Tongue (tissue), 3 donors: ENCODE measurements at places on chromosomes 16 and 17. TPM values are rescaled to one million over a fixed set of nuclear protein-coding genes. Genes with fewer than 3 reads are reported as not detected.

GRCh38 chr17:73163043-73163442 lies 1.8 kb upstream of the SSTR2 start:
- no peak for DNase-seq

- no peak for DNase-seq
Observed at GRCh38 chr17:43479948-43480347, 3.8 kb upstream of the DHX8 start.

- no peak for DNase-seq
Observed at GRCh38 chr17:15257796-15258512, 7.2 kb downstream of the PMP22 start.

DNA sequence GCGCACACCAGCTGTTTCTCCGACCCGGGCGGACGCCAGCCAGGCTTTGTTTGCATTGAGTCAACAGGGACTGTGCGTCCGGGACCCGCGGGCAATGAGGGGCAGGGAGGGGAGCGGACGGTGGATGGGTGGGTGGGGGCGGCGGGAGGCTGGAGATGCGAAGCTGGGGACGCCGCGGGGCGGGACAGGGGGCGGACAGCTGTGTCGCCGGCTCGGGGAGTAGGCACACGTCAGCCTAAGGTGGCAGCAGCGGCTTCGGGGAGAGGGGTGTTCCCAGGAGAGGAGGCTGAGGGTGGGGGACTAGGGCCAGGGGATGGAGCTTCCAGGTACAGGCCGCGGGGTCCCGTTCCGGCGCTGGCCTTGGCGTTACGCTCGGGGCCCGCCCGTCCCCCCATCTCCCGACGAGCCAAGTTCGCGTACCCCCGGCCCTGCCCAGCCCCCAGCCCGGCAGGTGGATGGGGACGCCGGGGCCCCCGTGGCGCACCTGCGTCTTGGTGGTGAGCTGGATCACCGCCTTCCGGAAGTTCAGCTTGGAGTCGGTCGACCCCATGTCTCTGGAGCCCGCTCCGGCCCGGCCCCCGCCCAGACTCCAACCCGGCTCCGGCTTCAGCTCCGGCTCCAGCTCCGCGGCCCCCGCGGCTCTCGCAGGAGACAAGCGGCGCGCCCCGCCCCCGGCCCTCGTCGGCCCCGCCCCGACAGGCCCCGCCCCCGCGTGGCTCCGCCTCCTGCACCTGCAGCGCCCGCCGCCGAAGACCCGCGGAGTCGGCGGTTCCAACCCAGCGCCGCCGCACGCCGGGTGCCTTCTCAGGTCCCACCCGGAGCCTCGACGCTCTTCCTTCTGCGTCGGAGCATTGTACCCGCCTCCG lies at the start of gene HID1:
Gene HID1 (minus strand): TSS at position 653 of the 866 bp plus-strand sequence. CDS start 103 bp downstream, at position 550.
- DNase-seq, result peak; percentile 60

DNA sequence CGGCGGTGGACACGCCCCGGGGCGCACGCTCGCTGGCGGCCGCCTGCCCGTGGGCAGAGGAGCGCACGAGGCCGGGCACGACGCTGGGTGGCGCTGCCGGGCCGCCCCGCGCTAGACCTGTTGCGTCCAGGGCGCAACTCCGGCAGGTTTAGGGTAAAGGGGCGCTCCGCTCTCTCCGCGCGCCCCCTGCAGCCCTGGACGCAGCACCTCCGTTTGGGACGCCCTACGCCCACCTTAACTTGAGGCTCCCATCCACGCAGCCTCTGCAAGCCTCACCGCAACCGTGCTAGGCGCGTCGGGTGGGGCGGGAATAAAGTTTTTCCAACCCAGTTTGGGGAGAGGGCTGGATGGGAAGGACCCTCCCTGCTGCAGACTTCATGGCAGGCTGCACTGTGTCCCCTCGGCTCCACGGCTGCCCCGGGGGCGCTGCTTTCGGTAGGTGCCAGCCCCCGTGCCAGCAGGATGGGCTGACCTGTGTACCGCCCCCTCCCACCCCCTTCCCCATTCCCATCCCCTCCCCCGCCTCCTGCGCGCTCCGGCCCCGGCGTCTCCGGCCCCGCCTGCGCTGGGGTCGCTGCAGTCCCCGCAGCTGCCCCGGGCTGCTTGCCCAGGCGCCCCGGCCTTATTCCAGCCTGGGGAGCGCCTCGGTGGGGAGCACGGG lies at the start of gene SYT17:
Gene SYT17 (plus strand): TSS at position 531 of the 661 bp plus-strand sequence. CDS start 407 bp downstream, outside the sequence.
- peak; percentile 80 for DNase-seq

DNA sequence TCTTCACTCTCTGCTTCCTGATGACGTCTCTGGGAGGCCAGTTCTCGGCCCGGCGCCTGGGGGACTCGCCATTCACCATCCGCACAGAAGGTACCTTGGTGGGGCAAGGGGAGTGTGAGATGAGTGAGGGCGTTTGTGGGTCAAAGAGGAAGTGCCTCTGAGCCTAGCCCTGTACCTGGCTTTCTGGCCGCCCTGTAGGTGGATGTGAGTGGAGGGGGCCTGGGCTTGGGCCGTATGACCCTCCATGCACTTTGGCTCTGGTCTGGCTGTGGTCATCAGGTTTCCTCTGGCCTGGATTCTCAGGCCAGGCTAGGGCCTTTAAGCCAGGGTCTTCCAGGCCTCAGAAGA lies 4.6 kb downstream of the MGAT5B start:
- DNase-seq, result no peak

- DNase-seq, result no peak
Observed at GRCh38 chr16:69371564-69371963, 14.2 kb downstream of the TERF2 start.

DNA sequence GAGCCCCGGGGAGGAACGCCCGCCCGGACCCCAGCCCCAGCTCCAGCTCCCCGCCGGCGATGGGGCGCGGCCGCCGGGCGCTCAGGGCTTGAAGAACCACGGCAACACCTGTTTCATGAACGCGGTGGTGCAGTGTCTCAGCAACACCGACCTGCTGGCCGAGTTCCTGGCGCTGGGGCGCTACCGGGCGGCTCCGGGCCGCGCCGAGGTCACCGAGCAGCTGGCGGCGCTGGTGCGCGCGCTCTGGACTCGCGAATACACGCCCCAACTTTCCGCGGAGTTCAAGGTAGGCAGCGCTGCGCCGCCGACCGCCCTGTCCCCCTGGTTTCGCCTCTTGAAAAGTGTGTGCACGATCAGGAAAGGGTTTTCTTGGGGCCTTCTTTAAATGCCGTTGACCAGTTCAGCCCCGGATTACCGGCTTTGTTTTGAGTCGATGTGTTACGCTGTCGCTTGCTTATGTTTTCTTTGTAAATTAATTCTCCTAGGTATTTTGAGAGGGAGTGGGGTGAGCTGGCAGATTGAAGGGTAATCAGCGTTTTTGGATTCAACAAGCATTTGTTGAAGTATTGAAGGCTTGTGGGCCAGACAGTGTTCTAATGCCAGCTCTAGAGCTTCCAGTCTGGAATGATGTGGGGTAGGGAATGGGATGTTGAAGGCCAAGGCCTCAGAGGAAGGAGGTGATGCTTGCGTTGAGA lies 681 bp downstream of the USP43 start:
- peak; percentile 63 for DNase-seq

DNA sequence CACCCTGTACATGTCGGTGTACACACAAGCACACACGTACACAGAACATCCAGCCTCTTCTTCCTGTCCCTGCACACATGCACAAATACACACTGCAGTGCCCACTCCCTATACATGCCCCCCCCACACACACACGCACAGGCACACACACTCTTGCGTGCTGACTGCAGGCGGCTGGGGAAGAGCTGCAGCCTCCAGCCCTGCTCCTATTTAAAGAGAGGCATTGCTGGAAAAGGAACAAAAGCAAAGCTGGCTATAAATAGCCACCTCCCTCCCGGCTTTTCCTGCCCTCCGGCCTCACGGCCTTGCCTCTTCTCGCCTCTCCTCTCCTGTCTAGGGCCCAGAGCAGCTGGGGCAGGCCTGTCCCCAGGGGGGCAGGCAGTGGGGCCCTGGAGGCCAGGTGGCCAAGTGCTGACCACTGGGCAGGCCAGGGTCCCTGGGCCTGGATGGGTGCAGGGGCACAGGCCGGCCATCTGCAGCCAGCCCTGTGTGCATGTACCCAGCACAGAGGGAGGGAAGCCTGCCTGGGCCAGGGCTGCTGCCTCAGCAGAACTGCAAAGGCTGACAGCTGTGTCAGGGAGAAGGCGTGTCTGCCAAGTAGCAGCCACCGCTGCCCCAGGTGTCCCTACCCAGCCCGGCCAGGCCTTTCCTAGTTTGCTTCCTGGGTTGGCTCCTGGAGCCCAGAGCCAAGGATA lies 25.4 kb downstream of the RTN4RL1 start:
- peak; percentile 77 for DNase-seq

DNA sequence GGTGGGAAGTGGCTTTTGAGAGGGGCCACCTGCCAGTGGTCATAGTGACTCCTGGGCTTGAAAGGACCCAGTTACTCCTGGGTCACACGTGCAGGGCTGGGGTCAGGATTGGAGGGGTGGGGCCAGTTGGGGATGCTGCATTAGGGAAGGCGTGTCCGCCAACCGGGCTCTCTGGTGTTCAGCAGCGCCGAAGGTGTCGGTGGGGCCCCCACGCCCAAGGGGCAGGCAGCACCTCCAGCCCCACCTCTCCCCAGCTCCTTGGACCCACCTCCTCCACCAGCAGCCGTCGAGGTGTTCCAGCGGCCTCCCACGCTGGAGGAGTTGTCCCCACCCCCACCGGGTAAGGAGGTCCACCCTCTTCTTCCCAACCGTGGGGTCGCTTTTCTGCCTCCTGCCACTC lies 9.5 kb downstream of the ABI3 start:
- DNase-seq, result no peak

Gene SCN4A
- total RNA-seq, result 46.2 TPM

Gene STAC2
- 0.41 TPM for total RNA-seq

Gene RAMP2
- 11.9 TPM for total RNA-seq
